ENCODE measurements at places on chromosomes 6 and 20. TPM values are rescaled to one million over a fixed set of nuclear protein-coding genes. Genes with fewer than 3 reads are reported as not detected.

- peaks cover 48% of the 10 kb centered on the region for H3K4me1 ChIP-seq
- no peaks in the 10 kb centered on the region for H3K36me3 ChIP-seq
- H3K27ac ChIP-seq = peak overlapping the region; percentile 72
- no peak overlapping the region for H3K4me3 ChIP-seq
- peaks cover 22% of the 10 kb centered on the region for H3K27me3 ChIP-seq
These were observed 9.2 kb upstream of the IL17F start for GRCh38 chr6:52253494-52253893.

DNA sequence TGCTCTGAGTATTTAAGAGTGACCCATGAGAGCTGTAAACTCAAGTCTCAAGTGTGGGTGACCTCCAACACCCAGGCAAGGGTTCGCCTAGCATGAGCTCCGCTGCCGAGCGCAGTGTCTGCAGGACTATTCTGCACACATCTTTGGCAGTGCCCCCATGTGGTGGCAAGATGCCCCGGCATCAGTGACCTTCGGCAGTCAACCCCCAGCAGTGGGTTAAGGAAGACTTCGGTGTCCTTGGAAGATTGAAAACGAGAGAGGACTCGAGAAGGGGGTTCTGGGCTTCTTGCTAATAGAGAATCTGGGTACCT lies 43.1 kb downstream of the RBM38 start:
- H3K4me1 ChIP-seq = peaks cover 56% of the 10 kb centered on the region
- H3K27ac ChIP-seq = peak overlapping the region; percentile 83
- H3K4me3 ChIP-seq = no peak overlapping the region
- H3K27me3 ChIP-seq = no peaks in the 10 kb centered on the region
- H3K36me3 ChIP-seq = no peaks in the 10 kb centered on the region

DNA sequence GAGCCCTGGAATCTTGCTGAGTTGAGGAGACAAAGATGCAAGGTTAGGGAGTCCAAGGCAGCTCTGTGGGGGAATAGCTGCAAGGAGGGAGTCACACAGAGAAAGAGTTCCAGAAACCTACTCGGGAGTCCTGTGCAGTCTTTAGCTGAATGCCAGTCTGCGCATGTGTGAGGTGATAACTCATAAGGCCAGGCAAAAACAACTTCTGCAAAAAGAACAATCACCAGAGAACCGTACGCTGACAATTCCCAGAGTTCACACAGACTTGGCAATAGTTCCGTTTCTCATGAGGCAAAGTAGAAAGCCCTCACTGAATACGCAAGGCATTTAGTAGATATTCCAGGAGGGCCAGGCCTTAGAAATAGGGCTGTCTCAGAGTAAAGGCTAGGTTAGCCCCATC lies 135.2 kb upstream of the TAB2 start:
- no peaks in the 10 kb centered on the region for H3K36me3 ChIP-seq
- DNase-seq = no peak
- no peak overlapping the region for H3K4me3 ChIP-seq
- H3K27me3 ChIP-seq = no peaks in the 10 kb centered on the region
- no peak overlapping the region for H3K27ac ChIP-seq

DNA sequence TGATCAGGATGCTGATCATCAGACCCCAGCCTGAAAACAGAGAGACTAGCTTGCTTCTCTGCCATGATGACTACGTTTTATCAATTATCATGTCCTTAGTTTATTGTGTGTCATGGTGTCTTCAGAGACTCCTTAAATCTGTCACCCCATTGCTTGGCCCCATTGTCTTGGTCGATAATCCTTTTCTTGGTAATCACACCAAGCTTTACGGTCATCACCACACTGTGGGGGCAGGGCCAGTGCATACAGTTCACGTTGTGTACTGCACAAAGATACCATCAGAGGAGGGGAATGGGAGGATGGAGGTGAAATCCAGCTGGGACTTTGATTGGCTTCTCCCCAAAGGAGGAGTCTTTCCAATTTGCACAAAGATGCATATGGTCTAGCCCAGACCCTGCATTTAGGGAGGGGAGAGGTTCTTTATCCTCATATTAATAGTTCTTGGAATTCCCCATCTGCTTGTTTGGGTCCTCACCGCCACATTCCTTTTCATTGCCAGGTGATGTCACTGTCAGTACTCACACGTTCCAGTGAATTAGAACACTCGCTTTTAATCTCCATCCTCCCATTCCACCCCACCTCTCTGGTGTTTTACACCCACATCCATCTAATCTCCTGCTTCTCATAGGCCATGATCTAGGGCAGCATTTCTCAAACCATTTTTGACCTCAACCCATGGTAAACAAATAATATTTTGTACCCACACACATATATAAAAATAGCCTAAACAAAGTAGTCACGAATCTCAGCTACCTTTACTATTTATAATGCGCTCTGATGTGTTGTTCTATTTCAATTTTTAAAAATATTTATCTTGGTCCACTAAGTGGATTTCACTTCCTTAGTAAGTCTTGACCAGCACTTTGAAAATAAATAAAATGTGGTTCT lies 5.7 kb downstream of the ETV7 start:
- H3K27me3 ChIP-seq = peaks cover 7% of the 10 kb centered on the region
- H3K36me3 ChIP-seq = no peaks in the 10 kb centered on the region
- peak; percentile 22 for DNase-seq
- no peak overlapping the region for H3K27ac ChIP-seq
- peaks cover 21% of the 10 kb centered on the region for H3K4me1 ChIP-seq
- H3K4me3 ChIP-seq = no peak overlapping the region

DNA sequence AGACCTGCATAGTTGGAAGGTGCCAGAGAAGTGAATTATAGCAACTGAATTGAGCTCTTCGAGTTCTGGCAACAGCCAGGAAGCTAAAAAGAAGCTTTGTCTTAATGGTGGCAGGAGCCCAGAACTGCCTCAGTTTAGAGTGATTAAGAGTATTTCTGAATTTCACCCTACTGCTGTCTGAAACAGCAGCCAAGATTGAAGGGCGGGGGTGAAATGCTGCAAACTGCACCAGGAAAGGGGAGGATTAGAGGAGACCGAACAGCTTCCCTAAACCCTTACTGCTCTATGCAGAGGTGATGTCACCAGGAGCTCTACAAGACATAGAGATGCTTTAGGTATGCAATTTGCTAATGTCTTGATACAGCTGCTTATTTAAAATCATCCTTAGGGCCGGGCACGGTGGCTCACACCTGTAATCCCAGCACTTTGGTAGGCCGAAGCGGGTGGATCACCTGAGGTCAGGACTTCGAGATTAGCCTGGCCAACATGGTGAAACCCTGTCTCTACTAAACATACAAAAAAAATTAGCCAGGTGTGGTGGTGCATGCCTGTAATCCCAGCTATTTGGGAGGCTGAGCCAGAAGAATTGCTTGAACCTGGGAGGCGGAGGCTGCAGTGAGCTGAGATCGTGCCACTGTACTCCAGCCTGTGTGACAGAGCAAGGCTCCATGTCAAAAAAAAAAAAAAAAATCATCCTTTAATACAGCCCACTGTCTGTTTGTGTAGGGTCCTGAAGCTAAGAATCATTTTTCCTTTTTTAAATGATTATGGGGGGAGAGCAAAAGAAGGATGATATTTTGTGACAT lies 91.7 kb upstream of the IYD start:
- H3K4me3 ChIP-seq = no peak overlapping the region
- H3K27ac ChIP-seq = no peak overlapping the region
- H3K36me3 ChIP-seq = no peaks in the 10 kb centered on the region
- no peaks in the 10 kb centered on the region for H3K4me1 ChIP-seq

- H3K27me3 ChIP-seq = no peaks in the 10 kb centered on the region
- H3K27ac ChIP-seq = no peak overlapping the region
- H3K36me3 ChIP-seq = peaks cover 6% of the 10 kb centered on the region
These were observed 432.8 kb downstream of the CDC5L start for GRCh38 chr6:44820321-44820720.

The TXLNB gene
- 0.27 TPM for total RNA-seq

The ADGRG6 gene
- 0.43 TPM for total RNA-seq

The CALHM5 gene
- not detected for total RNA-seq

The SYCP2 gene
- 1.5 TPM for total RNA-seq

The SLC17A2 gene
- total RNA-seq = 0.07 TPM

The OR2J3 gene
- not detected for total RNA-seq

All from activated CD4-positive, alpha-beta T cell treated with anti-CD3 and anti-CD28 coated beads for 36 hours (primary cell).